Astrocyte of the cerebellum (primary cell): ENCODE measurements at places on chromosomes 3 and 15.

DNA sequence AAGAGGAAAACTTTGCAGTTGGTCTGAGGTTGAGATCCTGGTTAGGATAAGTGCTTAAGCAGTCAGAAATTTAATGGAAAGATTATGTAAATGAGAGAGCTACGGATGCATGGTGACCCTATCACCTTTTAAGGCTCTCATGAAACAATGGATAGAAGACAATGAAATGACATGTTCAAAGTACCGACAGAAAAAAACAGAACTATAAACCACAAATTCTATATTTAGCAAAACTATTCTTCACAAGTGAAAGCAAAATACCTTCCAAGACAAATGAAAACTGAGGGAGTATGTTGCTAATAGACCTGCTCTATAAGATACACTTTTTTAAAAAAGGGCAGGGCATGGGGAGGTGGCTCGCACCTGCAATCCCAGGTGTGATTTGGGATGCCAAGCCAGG, 32.2 kb downstream of the DNAAF4 start:
- DNase-seq: no peak

DNA sequence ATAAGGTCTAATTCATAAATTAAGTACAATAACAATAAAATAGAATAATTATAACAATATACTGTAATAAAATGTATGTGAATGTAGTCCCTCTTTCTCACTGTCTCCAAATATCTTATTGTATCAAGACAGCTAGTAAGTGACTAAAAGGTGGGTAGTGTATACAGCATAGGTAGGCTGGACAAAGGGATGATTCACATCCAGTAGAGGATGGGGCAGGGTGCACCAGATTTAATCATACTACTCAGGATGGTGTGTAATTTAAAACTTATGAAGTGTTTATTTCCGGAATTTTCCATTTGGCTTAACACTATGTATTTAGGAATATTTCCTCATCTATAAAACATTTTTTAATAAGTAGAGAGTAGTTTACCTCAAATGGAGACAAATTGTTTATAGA, 876.1 kb upstream of the CADM2 start:
- no peak for DNase-seq

DNA sequence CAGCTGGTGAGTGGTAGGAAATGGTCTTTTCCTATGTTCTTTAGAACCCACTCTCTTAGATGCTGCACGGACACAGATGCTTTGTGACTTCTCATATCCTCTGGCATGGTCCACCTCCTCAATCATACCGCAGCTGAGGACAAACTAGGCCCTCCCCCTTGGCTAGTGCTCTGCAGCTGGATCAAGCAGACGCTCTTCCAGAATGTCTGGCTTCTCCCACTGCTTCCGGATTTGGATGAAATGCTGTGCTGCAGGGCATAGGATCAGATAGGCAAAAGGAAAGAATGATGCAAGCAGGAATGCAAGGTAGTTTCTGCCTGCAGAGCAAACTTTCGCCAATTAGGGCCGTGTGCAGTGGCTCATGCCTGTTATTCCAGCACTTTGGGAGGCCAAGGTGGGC, 75.7 kb upstream of the SLC4A7 start:
- DNase-seq: no peak

- DNase-seq: no peak
Observed at GRCh38 chr3:183698318-183698751, 738 bp downstream of the YEATS2 start.

DNA sequence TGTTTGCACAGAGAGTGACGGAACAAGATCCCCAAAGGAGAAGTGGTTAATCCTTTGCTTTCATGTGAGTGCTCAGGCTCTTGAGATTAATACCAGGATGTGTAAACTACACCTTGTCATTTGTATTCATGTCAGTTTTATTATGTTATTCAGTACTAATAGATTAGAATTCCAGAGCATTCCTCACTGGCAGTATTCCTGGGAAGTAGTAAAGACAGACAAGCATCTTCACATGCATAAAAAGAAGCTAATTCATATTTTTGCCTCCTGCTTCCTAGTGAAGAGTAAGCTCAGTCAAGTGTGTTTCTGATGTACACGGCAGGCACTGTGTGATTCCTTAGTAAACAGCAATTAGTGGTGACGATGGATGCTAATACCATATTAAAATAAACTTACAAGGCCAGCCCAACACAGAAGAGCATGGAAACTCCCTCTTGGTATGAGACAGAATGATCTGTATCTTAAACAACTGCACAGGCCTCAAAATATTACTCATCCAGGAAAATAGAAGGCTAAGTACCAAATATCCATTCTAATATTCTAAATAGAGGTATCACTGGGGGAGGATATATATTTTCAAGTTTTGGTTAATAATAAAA, 336.8 kb upstream of the MCTP2 start:
- no peak for DNase-seq

DNA sequence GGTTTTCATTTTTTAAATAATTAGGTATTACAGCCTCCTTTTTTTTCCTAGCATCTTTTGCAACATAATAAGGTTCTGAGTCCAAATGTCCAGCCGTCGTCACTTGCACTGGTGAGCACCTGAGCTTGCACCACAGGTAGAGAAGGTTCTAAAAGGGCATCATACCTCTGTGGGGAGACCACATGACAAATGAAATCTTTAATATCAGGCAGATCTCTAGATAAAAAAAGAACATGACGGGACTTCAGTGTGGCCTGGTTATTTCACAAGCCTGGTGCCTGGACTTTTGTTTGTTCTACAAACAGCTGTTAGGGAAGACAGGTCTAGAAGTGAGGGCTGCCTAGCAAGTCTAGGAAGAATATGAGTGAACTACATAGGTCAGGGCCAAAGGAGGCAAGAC, 3.6 kb downstream of the ZBED2 start:
- DNase-seq: no peak

GRCh38 chr3:171262431-171262830, 197.8 kb downstream of the TNIK start:
- no peak for DNase-seq

DNA sequence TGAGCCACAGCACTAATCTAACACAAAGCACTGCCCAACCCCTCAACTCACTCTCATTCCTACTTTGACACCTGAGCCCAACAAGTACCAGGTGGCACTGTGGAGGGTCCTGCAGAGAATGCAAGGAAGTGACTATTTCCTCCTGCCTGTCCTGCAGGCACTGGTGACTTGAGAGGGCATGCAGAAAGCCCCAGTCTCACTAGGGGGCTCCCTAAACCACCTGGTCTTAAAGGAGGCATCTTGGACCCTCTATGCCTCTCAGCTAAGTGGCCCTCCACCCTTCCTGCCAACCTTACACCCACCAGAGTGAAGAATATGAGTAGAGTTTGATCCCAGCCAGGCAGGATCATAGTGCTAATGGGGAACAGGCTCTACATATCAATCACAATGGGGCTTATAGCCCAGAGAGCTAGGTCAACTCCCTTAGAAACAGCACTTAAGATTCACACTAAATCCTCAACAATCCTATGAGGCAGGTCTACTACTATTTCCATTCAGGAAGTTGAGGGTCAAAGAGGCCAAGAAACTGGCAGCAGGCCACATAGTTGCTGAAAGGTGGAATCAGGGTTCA, 15.2 kb downstream of the TRAIP start:
- DNase-seq: no peak

GRCh38 chr3:25597535-25598101, 67.1 kb downstream of the TOP2B start:
- no peak for DNase-seq

DNA sequence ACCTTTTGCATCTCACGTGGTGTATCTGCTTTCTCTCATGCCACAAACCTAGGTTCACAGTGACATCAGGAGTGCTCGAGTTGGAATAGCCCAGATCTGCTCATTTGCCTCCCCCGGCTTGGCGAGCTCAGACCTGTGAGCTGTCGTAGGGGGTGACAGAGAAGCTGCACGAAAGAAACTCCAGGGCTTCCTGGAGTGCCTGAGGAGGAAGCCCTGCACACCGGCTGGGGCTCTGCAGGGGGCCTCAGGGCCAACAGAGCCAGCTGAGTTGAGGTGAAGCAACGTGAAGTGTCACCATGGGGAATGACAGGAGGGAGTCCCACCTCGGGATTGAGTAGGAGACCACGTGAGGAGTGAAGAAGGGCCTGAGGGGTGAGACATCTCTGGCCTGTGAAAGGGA, 62.5 kb downstream of the RPN1 start:
- DNase-seq: no peak

- DNase-seq: no peak
Observed at GRCh38 chr3:186316666-186317260, 45.3 kb downstream of the DGKG start.

- DNase-seq: no peak
Observed at GRCh38 chr15:85000937-85001336, 19.3 kb downstream of the PDE8A start.

GRCh38 chr3:56130036-56130435, 338.2 kb downstream of the ERC2 start:
- no peak for DNase-seq

- no peak for DNase-seq
Observed at GRCh38 chr15:64251121-64251520, 88.3 kb upstream of the PPIB start.

GRCh38 chr3:122956693-122957455, 70.7 kb downstream of the SEMA5B start:
- DNase-seq: no peak

DNA sequence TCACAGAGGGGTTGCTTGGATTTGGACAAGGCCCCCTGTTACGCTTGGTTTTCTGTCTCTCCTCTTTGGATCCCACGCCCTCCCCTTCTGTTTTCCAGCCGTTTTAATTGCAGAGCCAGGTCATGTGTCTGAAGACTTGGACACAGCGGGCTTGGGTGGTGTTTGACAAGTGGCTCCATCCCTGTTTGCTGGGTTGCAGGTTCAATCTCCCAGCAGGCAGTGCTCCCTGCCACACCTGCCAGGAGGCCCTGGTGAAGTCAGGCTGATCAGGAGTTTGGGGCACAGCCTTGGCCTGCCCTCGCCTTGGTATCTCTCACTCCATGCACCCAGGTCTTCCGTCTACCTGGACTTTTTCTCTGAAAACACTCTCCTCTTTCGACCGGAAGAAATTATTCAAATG, 59.0 kb downstream of the PLXNA1 start:
- no peak for DNase-seq

DNA sequence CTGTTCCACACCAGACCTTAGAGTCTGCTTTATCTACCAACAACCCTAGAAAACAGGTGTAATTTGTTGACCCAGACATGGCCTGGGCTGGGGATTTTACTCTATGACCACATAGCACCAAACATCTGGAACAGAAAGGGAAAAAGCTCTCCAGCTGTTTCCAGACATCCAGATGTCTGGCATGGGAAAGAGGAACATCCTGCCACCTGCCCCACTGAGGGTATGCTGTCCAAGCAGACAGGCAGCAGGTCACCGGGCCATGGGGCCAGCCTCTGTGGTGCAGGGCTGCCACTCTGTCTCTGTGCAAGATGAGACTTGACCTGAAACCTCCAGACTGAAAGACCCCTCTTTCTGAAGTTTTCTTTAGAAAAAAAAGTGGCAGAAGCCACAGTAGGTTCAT, 359.3 kb upstream of the ICE2 start:
- no peak for DNase-seq

DNA sequence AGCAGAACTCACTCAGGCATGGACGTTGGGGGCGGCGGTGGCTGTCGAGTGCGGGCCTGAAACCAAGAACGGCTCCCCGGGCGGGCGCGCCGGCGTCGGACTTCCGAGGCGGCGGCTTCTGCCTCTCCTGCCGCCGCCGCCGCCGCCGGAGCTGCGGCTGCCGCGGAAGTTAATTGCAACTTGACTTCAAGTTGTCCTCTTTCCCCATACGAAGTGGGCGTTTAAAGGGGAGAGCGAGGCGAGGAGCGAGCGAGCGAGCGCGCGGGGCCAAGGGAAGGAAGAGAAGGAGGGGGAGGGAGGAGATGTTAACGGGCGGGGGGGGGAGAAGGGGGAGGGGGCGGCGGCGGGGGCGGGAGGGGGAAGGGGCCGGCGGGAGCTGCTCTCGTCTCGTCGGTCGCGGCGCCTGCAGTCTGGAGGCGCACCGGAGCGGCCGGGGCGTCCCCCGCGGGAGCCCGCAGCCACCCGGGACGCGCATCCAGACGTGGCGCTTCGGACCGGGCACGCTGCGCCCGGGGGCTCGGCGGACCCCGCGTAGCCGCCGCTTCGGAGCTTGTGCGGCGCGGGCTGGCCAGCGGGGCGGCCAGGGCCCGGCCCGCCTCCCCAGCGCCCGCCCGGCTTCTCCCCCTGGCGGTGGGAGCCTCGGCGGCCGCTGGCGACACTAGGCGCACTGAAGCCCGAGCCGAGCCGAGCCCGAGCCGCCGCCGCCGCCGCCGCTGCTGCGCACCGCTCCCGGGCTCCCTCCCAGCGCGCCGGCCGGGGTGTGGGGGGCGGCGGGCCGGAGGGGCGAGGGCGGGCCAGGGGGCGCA, 19.7 kb upstream of the SATB1 start:
- no peak for DNase-seq

GRCh38 chr15:70586241-70586640, 177.1 kb downstream of the UACA start:
- DNase-seq: no peak

DNA sequence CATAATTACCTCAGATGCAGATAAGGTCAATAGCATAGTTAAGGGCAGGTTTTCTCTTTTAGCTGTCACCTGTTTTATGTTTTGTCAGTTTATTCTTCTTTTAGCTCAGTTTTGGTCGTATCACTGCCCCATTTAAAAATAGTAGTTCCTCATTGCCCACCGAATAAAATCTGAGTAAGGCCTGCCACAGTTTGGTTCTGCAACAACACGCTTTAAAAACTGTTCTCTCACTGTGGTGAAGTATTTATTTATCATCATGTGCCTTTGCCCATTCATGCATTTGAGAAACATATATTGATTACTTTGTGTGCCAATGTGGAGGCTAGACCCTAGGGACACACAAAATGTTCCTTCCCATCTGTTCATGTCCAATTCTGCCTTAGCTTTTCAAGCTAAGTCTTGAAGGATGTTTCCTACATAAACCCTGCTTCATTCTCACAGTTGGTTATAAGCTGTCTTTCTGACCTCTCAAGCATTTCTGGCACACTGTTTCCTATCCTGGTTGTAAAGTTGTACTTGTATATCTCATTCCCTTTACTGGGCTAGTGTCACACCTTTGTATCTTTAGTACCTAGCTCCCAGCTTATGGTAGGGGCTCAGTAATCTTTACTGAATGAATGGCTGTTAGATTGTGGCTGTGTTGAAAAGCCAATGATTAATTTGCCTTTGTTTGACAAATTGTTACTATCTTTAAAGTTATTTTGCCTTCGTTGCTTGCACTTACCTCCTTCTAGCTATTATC, 23.9 kb downstream of the AKAP13 start:
- no peak for DNase-seq

GRCh38 chr3:49700453-49701128, 11.2 kb downstream of the RNF123 start:
- no peak for DNase-seq

GRCh38 chr3:32335365-32336112, 56.1 kb upstream of the CMTM7 start:
- no peak for DNase-seq

DNA sequence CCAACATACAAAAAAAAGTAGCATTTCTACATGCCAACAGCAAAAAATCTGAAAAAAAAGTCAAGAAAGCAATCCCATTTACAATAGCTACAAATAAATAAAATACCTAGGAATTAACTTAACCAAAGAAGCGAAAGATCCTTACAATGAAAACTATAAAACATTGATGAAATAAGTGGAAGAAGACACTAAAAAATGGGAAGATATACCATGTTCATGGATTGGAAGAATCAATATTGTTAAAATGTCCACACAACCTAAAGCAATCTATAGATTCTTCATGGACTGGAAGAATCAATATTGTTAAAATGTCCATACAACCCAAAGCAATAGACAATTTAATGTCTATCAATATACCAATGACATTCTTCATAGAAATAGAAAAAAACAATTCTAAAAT, 21.0 kb downstream of the PEAK1 start:
- DNase-seq: no peak
